ENCODE measurements at places on chromosomes 11 and 22.

- H3K36me3 ChIP-seq, result no peaks in the 10 kb centered on the region
- peak overlapping the region; percentile 83 for H3K27ac ChIP-seq
- peaks cover 46% of the 10 kb centered on the region for H3K4me1 ChIP-seq
- DNase-seq, result peak; percentile 95
These were observed 7.3 kb upstream of the NCF4 start for GRCh38 chr22:36853407-36854099.

GRCh38 chr22:44460691-44461375 is 37.2 kb downstream of the RTL6 start:
- H3K27me3 ChIP-seq, result peaks cover 9% of the 10 kb centered on the region
- H3K4me3 ChIP-seq, result no peak overlapping the region
- peaks cover 21% of the 10 kb centered on the region for H3K4me1 ChIP-seq
- peak; percentile 64 for DNase-seq

GRCh38 chr11:121793291-121793690 is 322.7 kb downstream of the BLID start:
- H3K4me1 ChIP-seq, result no peaks in the 10 kb centered on the region
- no peak for DNase-seq
- no peaks in the 10 kb centered on the region for H3K36me3 ChIP-seq
- no peaks in the 10 kb centered on the region for H3K27me3 ChIP-seq
- H3K27ac ChIP-seq, result no peak overlapping the region

DNA sequence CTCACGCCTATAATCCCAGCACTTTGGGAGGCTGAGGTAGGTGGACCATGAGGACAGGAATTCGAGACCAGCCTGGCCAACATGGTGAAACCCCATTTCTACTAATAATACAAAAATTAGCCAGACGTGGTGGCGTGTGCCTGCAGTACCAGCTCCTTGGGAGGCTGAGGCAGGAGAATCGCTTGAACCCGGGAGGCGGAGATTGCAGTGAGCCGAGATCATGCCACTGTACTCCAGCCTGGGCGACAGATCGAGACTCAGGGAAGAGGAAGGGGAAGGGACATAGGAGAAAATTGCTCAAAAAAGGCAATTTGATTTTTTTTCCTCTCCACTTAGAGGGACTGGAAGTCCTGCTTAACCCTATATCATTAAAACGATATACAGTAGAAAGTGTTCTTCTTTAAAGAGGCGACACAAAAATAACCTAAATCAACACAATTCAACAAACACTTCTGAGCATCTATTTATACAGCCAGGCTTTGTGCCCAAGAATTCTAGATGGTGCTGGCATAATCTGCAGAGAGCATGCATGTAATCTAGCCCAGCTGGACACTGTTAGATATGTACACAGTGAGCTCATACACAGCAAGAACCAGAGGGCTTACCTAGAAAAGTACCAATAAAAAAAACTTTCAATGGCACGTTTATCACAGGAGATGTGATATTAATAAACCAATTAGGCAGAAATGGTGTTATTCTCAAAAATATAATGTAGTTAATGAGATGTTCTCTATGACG is 20.9 kb upstream of the DENND5A start:
- H3K36me3 ChIP-seq, result peaks cover 18% of the 10 kb centered on the region
- H3K4me3 ChIP-seq, result no peak overlapping the region
- peaks cover 8% of the 10 kb centered on the region for H3K4me1 ChIP-seq
- no peak for DNase-seq
- H3K27me3 ChIP-seq, result no peaks in the 10 kb centered on the region

- H3K27ac ChIP-seq, result no peak overlapping the region
- peaks cover 2% of the 10 kb centered on the region for H3K27me3 ChIP-seq
- no peak overlapping the region for H3K4me3 ChIP-seq
- no peaks in the 10 kb centered on the region for H3K36me3 ChIP-seq
- no peaks in the 10 kb centered on the region for H3K4me1 ChIP-seq
- no peak for DNase-seq
These were observed 53.5 kb downstream of the PPFIBP2 start for GRCh38 chr11:7567311-7567710.

- no peaks in the 10 kb centered on the region for H3K36me3 ChIP-seq
- H3K4me3 ChIP-seq, result no peak overlapping the region
These were observed 220.0 kb downstream of the INSC start for GRCh38 chr11:15334766-15335165.
